Activated naive CD4-positive, alpha-beta T cell treated with anti-CD3 and anti-CD28 coated beads, Interleukin-2, amount 50 U/mL, for 72 hours (primary cell): ENCODE measurements at places on chromosomes 7 and 10. TPM values are rescaled to one million over a fixed set of nuclear protein-coding genes. Genes with fewer than 3 reads are reported as not detected.

Gene FKBP6
- total RNA-seq: not detected

Gene UCMA
- total RNA-seq: not detected

Gene TRIL
- total RNA-seq: not detected

Gene TMEM178B
- 0.18 TPM for total RNA-seq

Gene ANKRD1
- not detected for total RNA-seq
